Germinal center (tissue), 1 donor: ENCODE measurements at places on chromosomes 2 and 18.

DNA sequence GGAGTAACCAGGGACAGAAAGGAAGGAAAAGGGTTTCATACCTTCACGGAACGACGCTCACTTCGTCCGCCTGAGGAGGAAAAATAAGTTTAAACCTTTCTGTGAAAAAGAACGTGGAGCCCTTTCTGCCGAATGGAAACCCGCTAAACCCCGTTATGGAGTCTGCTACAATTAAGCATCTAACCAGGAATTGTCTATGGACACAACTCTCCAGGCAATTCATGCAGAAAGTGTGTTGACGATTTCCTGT is 528 bp upstream of the PPP4R3B start:
- DNase-seq = no peak

- no peak for DNase-seq
These were observed 115.0 kb upstream of the CDCA7 start for GRCh38 chr2:173239644-173240043.

DNA sequence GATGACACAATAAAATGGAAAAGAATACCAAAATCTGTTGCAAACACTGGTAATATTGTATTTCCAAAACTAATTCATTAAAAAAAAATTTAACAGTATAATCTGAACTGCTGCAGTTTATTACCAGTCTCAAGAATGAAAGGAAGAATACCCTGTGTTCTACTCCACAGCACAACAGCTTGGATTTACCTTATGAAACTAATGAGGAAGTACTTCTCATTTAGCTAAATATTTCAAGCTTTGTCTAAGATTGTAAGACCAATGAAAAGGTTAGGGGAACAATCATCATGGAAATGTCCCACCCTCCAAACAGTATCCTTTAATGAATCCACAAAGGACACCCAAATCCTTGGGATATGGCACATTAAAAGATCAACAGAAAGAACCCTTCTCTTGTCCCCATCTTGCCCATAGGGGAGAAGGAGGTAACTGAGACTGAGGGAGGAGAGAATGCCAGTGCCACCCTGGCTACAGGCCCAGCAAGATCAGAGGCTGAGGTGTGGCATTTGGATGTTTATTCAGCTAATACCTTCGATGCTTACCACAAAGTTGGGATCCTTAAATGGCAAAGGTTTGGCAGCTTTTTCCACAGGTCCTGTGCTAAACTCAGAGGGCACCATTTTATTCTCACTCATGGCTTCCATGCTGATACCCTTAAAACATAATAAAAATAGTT is 17.7 kb downstream of the INO80C start:
- DNase-seq = no peak

DNA sequence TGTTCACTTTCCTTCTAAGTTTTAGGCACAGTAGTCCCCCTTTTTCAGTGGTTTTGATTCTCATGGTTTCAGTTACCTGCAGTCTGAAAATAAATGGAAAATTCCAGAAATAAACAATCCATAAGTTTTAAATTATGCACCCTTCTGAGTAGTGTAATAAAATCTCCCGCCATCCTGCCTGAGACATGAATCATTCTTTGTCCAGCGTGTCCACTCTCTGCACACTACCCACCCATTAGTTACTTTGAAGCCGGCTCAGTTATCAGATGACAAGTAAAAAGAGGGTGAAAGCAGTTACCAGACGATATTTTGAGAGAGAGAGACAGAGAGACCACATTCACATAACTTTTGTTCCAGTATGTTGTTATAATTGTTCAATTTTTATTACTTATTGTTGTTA is 400.5 kb downstream of the TMX3 start:
- no peak for DNase-seq

GRCh38 chr2:30078521-30078920 is 68.3 kb upstream of the YPEL5 start:
- DNase-seq = no peak

- DNase-seq = no peak
These were observed 21.9 kb downstream of the THAP4 start for GRCh38 chr2:241615041-241615440.

DNA sequence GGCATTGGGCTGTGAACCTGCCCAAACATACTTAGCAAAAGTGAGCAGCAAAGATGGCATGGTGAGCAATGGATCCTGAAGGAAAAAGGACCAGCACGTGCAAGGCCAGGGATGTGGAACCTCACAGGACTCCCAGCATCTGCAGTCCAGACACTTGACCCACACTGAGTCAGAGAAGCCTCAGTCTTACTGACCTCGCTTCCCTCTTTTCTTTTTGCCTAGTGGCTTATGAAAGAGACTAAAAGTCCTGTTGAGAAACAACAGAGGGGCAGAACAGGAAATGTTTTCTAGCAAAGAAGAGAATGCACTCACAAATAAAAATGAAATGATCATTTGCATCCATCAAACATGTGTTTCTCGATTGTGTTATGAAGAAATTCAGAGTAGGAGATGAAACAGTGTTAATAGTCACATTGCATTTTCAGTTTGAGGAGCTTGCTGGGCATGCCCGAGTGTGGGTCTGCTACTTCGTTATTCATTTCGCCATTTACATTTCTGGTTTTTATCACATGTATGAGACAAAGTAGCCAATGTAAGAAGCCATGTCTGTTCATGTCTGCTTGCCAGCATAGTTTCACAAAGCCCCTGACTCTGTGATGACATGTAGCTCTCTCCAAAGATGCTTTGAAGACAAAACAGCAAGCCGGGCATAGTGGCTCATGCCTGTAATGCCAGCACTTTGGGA is 118.4 kb downstream of the INO80D start:
- no peak for DNase-seq

- DNase-seq = no peak
These were observed 80.2 kb upstream of the APCDD1 start for GRCh38 chr18:10374195-10374594.

- no peak for DNase-seq
These were observed 112.8 kb upstream of the SCN1A start for GRCh38 chr2:166240387-166241313.

- DNase-seq = peak; percentile 47
These were observed 15.9 kb upstream of the C1QL2 start for GRCh38 chr2:119174216-119174992.

- no peak for DNase-seq
These were observed 36.8 kb upstream of the AQP4 start for GRCh38 chr18:26902291-26902690.

DNA sequence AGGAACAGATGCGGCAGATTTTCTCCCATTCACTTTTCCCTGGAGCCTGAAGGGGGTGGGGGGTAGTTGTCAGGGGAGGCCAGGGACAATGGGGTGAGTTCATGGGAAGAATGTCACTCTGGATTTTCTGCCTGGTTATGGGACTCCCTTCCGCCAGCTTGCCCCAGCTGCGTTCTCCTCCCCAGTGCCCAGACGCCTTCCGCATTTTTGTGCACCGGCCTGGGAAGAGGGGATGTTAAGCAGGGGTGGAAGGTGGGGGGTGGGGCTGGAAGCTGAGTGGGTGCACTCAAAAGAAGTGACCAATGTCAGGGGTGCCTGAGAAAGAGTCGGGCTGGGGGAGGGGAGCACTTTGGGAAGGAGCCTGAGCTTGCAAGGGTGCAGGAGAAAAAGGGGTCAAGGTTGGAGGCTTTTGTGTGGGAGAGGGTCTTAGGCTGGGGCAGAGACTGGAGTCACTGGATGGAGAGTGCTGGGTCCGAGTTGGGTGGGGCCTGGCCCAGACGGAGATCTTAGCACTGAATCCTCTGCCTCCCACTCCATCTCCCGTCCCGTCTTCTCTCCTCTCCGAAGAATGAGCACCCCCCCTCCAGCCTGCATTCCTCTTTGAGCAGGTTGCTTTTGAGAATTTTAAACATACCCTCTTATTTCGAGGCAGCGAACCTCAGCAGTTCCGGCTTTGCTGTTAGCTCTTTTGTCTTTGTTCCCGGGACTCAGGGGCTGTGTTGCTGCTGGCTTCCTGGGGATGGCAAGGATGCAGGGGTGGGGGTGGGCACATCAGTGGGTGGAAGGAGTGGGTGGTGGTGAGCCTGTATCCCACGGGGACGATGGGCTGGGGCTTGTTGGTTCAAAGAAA is 2.7 kb downstream of the IGFBP2 start:
- DNase-seq = no peak

- DNase-seq = no peak
These were observed 120.2 kb downstream of the LPIN1 start for GRCh38 chr2:11866358-11867335.

DNA sequence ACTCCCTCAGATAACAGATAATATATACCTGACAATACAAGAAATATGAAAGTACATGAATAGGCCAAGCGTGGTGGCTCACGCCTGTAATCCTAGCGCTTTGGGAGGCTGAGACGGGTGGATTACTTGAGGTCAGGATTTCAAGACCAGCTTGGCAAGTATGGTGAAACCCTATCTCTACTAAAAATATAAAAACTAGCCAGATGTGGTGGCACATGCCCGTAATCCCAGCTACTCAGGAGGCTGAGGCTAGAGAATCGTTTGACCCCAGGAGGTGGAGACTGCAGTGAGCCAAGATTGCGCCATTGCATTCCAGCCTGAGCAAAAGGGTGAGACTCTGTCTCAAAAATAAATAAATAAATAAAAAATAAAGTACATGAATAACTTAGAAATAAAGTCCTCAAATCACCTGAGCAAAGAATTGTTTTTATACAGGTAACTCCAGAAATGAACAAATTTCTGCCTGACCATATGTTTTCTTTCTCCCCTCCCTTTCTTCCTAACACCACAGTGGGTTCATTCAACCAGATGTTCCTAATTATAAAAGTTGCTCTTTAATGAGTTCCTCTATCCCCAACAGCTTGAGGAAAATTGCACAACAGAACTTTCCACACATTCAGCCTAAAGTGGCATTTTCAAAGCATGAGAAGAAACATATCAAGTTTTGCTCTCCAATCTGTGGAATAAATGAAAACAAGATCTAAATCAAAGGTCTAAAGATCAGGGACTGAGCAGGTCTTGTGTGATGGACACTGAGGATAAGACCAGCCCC is 33.6 kb upstream of the AP1S3 start:
- no peak for DNase-seq

GRCh38 chr2:241149675-241149924 is 328 bp upstream of the PASK start:
- DNase-seq = no peak

DNA sequence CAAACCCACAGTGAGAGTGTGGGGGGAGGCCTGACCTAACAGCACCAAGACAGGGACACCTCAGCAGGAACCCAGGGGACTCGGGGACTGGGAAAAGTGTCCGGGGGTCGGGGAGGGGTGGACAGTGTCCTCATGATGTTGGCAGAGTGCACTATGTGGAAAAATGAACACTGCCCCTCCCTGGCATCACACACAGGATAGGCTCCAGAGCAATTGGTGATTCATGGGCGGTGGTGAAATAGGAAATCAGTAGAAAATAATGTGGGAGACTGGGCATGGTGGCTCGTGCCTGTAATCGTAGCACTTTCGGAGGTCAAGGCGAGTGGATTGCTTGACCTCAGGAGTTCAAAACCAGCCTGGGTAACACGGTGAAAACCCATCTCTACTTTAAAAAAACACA is 3.6 kb upstream of the ANO7 start:
- DNase-seq = no peak

DNA sequence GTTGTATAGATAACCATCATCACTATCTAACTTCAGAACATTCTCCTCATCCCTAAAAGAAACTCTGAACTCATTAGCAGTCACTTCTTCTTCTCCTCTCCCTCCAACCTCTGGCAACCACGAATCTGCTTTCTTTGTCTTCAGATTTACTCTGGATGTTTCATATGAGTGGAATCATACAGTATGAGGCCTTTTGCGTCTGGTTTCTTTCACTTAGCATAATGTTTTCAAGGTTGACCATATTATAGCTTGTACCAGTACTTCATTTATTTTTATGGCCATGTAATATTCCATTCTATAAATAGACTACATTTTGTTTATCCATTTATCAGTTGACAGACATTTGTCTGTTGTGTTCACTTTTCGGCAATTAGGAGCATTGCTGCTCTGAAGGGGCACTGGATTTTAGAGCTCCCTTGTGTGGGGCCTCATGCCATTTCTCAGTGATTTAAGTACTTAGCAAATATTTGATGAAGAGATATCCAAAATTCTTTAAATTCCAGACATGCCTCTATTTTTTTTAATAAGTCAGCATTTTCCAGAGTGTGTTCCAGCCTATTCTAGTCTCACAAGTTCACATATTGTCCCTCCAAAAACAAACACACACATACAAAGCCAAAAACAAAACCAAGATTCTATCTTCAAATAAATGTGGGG is 22.5 kb upstream of the MAP3K20 start:
- DNase-seq = no peak

- no peak for DNase-seq
These were observed 11.8 kb downstream of the DSC3 start for GRCh38 chr18:31030574-31031278.

GRCh38 chr2:96963316-96963715 is 23.1 kb downstream of the FAM178B start:
- no peak for DNase-seq

DNA sequence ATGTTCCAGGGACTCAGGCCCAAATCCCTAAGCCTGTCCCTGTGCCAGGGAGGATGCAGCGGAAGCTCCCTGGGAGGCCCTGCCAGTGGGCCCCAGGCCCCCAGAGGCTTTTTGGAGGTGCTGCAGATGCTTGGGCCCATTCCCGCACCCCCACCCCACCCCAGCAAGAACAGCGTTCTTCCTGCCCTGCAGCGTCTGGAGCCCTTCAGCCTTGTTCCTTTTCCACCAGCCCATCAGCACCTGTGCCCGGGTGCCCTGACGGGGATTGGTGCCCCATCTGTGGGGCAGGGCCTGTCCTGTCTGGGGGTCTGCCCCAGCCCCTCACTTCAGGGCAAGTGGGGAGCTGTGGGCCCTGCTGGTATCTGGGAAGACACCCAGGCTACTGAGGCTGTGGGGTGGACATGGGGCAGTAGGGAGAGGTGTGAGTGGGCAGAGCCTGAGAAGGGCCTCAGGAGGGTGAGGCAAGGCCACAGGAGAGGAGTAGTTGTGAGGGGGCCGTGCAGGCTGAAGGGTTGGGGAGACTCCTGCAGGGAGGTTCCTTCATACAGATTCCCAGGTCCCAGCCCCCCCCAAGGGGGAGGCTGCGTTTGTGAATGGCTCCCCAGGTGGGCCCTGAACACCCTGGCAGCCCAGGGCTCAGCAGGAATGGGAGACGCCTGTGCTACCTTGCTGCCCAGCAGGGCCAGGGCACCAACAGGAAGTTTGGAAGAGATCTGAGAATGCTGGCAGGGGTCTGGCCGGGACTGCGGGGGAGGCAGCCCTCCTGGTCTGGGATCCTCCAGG is 2.4 kb downstream of the RNPEPL1 start:
- DNase-seq = no peak

- no peak for DNase-seq
These were observed 88.9 kb downstream of the ITGA4 start for GRCh38 chr2:181546086-181546485.

DNA sequence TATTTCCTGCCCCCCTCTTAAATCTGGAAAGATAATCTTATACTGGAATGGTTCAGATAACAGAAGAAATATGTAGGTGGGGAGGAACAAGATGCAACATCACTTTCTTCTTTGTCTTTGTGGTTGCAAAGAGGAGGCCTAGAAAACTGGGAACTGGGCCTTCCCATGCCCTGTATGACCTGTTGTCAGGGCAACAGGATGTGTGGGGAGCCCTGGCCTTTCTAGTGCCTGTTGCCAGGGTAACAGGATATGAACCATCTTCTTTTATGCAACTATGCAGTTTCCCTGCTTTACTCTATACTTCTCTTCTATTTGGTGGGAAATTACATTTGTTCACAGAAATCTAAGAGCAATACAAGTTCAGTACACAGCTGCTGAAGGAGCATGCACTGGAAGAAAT is 79.8 kb upstream of the PDE1A start:
- DNase-seq = no peak

- no peak for DNase-seq
These were observed 160.8 kb downstream of the BCL2 start for GRCh38 chr18:63158676-63159291.

GRCh38 chr2:37983719-37984118 is 58.6 kb downstream of the RMDN2 start:
- DNase-seq = no peak

GRCh38 chr2:48812416-48812815 is 56.9 kb upstream of the LHCGR start:
- DNase-seq = no peak
